ENCODE measurements at places on chromosomes 5 and 9. TPM values are rescaled to one million over a fixed set of nuclear protein-coding genes. Genes with fewer than 3 reads are reported as not detected.

Gene NUTM2F
- not detected for total RNA-seq

Gene ZCCHC10
- total RNA-seq = 22.1 TPM

Gene SUSD3
- 3.0 TPM for total RNA-seq

Gene ERMP1
- total RNA-seq = 106 TPM

Gene ANKDD1B
- total RNA-seq = 3.6 TPM

Gene EDIL3
- 6.8 TPM for total RNA-seq

Gene CCNI2
- total RNA-seq = 5.8 TPM

Gene TEK
- total RNA-seq = 13.1 TPM

Gene UBAP2
- 54.6 TPM for total RNA-seq

Gene STKLD1
- 0.75 TPM for total RNA-seq

Gene CYLC2
- total RNA-seq = not detected

Gene GRXCR2
- not detected for total RNA-seq

Gene RPP25L
- 26.0 TPM for total RNA-seq

Gene PTPRD
- 20.9 TPM for total RNA-seq

Gene CDC20B
- total RNA-seq = not detected

Gene LTC4S
- total RNA-seq = 13.7 TPM

Gene ADAMTS2
- total RNA-seq = 13.3 TPM

Gene KCNIP1
- total RNA-seq = not detected

Gene GABRA1
- total RNA-seq = not detected

Gene WDR31
- total RNA-seq = 5.1 TPM

Gene PCDHA9
- 0.34 TPM for total RNA-seq

Gene SPATA31D3
- not detected for total RNA-seq

Gene FRMD3
- total RNA-seq = 16.8 TPM

Gene SHOC1
- 0.16 TPM for total RNA-seq

Gene OBP2B
- not detected for total RNA-seq

Gene TMEM174
- not detected for total RNA-seq

Gene MEF2C
- 57.7 TPM for total RNA-seq

All from ureter (tissue), 1 donor.